Activated CD8-positive, alpha-beta T cell treated with anti-CD3 and anti-CD28 coated beads, Interleukin-2, amount 10 ng/mL, durations not matched to agents 7 days and 5 days (primary cell): ENCODE measurements at places on chromosomes 7 and 10.

DNA sequence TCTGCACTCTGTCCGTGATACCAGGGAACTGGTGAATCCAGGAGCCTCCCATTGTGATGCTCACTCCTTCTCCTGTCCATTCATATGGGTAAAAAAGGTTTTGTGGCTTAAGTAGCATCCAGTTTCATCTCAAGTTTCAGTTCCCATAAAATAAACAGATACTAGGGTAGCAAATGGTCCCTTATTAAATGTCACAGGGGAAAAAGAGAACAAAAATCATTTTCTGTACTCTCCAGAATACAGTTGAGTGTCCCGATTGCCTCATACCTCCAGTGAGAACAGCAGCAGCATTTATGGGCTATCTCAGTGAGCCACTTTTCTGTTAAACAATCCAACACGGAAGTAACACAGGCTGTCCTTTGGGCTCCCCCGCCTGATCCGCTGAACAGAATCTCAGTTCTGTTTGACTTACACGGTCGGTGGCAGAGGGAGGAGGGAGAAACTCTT, 179.6 kb downstream of the CELF2 start:
- DNase-seq, result no peak

GRCh38 chr10:3772361-3773171, 12.4 kb downstream of the KLF6 start:
- DNase-seq, result no peak

GRCh38 chr10:94299417-94299816, 63.3 kb downstream of the NOC3L start:
- DNase-seq, result peak; percentile 58

DNA sequence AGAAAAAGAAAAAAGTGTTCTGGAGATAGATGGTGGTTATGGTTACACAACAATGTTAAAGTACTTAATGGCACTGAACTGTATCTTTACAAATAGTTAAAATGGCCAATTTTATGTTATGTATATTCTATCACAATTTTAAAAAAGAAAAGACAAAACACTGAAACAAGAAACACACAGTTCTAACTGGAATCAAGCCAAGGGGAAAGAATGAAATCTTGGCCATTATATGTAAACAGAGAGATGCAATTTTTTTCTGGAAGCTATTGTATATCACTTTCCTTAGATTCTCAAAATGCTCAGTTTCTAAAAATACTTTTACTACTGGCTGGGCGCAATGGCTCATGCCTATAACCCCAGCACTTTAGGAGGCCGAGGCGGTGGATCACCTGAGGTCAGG, 4.1 kb downstream of the COA1 start:
- no peak for DNase-seq

- DNase-seq, result no peak
Measured at GRCh38 chr10:3222068-3222467, 49.5 kb upstream of the PITRM1 start.

GRCh38 chr10:113527211-113527906, 25.5 kb upstream of the HABP2 start:
- DNase-seq, result no peak

DNA sequence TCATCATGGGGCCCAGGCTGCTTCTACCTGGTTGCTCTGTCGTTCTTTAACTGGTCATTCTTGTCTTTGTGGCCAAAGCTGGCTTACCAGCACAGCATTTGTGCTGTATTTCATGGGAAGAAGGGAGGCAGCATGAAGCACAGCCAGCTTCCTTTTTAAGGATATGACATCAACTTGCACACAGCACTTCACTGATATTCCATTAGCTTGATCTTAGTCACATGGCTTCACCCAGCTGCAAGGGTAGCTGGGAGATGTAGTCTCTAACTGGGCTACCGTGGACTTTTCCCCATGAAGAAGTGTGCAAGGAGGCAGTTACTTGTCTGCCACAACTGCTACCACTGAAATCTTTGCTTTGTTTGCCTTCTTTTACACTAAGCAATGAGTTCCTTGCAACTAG, 525.2 kb downstream of the LRMDA start:
- DNase-seq, result no peak

DNA sequence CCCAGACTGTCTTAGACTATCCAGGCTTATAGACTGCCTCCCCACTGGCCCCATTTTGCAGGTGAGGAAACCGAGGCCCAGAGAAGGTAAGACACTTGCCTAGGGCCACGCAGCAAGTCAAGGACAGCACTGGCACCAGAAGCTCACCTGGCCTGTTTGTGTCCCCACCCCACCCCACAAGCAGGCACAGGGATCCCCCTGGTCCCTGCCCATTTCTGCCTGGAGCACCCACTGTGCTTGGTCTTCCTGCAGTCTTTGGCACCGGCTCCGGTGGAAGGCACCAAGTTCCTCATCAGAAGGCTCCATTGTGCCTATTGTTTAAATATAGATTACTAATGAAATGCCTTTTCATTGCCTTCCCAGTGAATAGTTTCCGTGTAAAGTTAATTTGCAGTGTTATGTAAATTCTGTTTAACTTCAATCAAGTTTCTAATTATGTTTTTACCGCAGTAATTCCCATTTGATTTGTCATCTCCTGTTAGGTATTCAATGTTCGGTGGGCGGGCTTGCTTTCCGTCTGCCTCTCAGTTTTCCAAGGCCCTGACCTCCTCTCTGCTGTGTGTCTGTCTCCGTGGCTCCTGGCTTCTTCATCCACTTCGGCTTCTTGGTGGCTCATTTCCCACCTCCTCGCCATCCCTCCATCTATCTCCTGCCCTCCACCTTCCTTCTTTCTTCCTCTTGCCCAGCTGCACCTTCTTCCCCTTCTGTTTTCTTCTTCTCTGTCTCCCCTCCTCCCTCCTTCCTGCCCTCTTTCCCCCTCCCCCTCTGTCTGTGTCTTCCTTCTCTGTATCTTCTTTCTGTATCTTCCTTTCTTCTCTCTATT, 75.8 kb downstream of the ZMIZ1 start:
- no peak for DNase-seq

DNA sequence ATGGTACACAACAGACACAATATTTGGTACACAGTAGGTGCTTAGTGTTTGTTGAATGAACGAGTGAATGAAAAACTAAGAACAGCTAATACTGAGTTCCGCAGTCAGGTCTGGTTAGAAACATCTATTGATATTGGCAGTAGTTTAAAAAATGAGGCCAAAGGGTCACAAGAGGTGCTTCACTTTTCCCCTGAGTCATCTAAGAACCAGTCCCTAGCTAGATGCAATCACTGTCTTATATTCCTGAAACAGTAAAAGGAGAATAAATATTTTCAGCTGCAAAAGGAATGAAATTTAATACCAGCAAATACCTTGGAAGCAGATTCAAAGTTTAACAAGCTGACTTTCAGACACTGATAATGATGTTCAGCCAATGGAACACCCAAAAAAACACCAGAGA, 54.5 kb downstream of the SCRN1 start:
- DNase-seq, result no peak

DNA sequence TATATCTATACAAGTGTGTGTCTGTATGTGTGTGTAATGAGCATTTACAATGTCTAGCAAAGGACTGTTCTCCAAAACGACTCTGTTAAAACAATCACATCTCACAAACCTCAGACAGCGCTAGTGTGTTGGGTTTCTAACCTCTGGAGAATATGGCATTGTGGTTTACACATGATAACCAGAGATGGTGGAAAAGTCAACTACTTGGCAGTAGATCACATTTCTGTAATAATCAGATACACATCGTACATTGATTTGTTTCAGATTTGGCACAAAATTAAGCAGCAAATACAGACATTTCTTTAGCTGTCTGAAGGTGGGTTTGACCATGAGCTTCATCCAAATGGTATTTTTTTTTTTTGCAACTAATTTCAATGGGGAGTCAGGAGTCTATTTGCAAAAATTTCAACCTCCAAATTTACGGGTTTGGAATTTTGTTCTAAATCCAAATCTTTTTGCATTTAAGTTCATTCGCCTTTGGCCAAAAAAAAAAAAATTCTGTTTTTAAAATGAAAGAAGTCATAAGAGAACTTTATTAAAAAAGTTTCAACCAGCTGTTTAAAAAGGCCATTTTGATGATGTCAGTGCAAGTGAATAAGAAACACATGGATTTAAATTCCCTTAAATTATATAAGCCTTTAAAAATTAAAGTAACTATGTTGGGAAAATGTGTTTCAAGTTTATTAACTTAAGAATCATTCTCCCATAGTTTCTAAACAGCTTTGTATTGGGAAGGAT, 127.8 kb downstream of the TMEM26 start:
- DNase-seq, result no peak

GRCh38 chr7:94059746-94060145, 55.6 kb upstream of the BET1 start:
- DNase-seq, result no peak

DNA sequence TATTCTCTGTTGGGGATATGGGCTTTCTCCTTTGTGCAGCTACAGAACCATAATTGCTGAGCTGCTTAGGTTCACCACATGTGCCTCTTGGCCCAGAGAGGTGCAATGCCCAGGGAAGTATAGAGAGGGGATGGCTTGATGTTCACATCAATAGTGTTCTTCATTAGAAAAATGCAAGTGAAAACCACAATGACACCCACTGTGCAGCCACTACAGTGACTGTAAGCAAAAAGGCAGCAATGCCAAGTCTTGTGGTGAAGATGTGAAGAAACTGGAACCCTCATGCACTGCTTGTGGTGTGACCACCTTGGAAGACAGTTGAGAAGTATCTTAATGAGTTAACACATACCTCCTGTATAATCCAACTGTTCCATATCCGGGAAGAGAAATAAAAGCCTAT, 318.9 kb upstream of the ZMIZ1 start:
- no peak for DNase-seq
